ENCODE measurements at places on chromosomes 13 and 19. TPM values are rescaled to one million over a fixed set of nuclear protein-coding genes. Genes with fewer than 3 reads are reported as not detected.
A peak's percentile ranks its signal among the peaks of the same experiment; 100 is the strongest.

The TNNI3 gene
- total RNA-seq = not detected

The CEACAM4 gene
- total RNA-seq = 0.22 TPM

The PEAK3 gene
- total RNA-seq = 0.15 TPM

The KLK2 gene
- 0.12 TPM for total RNA-seq

The SERPINE3 gene
- not detected for total RNA-seq

The DENND1C gene
- 2.8 TPM for total RNA-seq

The SGCG gene
- total RNA-seq = not detected

DNA sequence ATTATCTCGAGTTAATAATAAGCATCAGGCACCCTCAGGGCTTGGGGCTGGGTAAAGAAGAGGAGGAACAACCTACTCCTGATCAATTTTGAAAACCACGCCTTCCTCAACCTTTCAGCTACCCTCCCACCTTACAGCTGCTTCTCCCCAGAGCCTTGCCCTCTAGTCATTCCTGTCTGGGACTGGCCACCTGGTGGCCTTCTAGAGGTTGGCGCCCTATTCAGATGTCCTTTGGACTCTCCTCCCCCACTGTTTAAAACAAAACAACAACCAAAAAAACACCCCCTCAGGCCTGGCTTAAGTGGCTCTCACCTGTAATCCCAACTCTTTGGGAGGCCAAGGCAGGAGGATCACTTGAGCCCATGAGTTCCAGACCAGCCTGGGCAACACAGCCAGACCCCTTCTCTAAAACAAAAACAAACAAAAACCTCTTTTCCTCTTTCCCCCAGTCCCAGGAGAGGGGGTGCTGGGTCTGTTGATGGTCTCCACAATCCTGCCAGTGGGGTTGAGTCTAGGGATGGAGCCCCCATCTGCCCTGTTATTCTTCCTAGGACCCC is 62.3 kb downstream of the CCDC70 start:
- no peak for DNase-seq

GRCh38 chr19:39735688-39736087 is 2.1 kb downstream of the CLC start:
- no peak for DNase-seq

DNA sequence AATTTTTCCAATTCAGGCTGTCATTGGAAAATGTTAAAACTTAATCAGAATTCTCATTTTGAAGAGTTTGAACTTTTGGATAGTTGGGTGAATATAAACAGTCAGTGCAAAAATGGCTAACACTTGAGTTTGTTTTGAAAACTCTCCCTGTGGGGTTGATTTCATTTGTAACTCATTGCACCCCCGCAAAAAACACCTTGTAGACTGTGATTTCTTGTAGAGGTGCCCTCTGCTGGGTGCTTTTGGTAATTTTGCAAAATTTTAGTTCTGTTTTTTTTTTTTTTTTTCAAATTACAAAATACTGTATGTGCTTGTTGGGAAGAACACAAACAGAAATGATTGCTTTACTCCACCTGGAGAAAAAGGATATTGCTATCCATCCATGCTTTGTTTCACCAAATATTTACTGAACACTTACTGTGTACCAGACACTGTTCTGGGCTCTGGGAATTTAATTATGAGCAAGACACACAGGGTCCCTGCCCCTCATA is 28.2 kb upstream of the GPI start:
- DNase-seq = peak; percentile 40

GRCh38 chr19:11364935-11365334 is 9.5 kb upstream of the SWSAP1 start:
- DNase-seq = no peak

GRCh38 chr13:48985756-48986155 is 10.0 kb downstream of the FNDC3A start:
- no peak for DNase-seq

- DNase-seq = no peak
Measured at GRCh38 chr13:39336207-39336606, 266.8 kb downstream of the LHFPL6 start.

Measured in left colon (tissue), 2 donors.